ENCODE measurements at places on chromosomes 3 and 15.

- no peak for DNase-seq
Observed at GRCh38 chr3:107221856-107222255, 155.4 kb upstream of the CCDC54 start.

GRCh38 chr3:190117981-190118380 is 2.7 kb downstream of the P3H2 start:
- DNase-seq: no peak

DNA sequence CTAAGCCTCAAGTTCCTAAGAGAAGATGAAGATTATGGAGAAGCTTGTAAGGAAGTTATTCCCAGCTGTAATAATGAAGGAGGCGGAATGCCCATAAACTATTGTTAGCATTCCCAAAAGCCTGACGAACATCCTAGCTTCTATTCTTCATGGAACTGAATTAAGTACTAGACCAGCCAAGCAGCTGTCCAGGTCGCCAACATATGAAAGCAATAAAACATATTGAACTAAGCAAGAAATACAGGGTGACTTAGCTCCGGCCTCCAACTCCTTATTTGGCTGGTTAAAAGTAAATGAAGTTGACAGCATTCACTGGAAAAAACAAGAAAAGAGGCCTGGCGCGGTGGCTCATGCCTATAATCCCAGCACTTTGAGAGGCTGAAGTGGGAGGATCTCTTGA is 174.0 kb upstream of the TPM1 start:
- DNase-seq: no peak

GRCh38 chr3:194130188-194130587 is 5.8 kb upstream of the HES1 start:
- DNase-seq: no peak

DNA sequence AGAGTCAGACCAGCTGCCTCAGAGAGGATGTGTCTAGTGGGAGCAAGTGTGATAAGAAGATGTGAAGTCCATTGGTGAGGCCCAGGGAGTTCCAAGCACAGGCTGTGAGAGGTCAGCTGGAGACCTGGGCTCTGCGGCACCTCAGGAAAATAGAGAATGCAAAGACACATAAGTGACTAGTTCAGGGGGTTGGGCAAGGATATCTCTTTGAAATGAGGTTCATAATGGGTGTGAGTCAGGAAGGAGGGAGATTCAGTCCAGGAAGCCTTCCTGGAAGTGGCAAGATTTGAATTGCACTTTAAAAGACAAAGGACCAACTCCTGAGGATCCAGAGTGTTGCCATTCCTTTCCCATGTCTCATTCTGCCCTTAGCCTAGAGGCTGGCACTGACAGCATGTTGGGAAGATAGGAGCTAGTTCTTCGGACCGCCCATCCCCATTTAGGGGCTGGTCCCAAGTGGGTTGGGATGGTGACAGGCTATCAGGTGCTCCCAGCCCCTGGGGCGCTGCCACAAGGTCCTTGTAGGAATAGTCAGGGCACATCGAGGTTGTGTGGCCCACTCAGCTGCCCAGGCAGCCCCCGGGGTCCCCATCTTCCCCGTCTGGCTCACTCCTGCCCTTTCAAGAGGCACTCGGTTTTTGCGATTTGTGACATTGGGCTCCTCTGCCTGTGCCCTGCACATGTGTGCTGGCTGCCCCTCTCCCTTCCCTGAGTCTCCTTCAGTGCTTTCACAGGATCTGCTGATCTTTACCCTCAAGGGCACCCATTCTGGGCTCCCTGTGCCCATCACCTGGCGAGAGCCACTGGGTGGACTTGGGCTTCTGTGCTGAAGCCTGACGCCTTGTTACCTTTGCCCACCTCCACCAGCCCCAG is 23.7 kb downstream of the ESYT3 start:
- no peak for DNase-seq

- no peak for DNase-seq
Observed at GRCh38 chr15:95603802-95604201, 726.7 kb upstream of the NR2F2 start.

- no peak for DNase-seq
Observed at GRCh38 chr3:141366285-141367037, 1.8 kb upstream of the ZBTB38 start.

DNA sequence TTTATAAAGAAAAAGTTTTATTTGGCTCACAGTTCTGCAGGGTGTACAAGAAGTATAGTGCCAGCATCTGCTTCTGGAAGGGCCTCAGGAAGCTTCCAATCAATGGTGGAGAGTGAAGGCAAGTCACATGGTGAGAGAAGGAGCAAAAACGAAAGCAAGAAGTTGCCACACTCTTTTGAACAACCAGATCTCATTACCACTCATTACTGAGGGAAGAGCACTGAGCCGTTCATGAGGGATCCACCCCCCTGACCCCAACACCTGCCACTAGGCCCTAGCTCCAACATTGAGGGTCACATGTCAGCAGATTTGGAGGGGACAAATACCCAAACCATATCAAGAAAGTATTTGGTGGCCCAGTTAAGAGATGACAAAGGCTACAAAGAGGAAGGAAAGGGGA is 239.3 kb upstream of the UBE2E1 start:
- DNase-seq: no peak

DNA sequence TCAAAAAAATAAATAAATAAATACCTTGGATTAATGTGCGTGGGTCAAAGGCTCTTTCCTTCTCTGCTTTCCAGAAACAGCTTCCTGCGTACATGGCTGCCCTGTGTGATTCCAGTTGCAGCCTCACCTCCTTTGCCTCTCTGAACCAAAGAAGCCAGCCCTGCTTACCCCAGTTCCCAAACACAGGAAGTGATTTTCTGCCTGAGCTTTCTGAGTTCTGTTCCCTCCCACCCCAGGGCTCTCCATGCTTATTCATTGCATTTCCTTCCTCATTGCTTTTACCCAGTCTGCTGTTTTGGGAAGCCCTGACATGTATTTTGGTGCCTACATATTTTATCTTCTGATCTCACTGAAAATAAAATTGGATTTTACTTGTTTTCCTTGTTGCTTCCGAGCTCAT is 15.4 kb downstream of the ZSCAN2 start:
- no peak for DNase-seq

GRCh38 chr15:70058642-70059360 is 38.9 kb downstream of the TLE3 start:
- DNase-seq: no peak

- DNase-seq: no peak
Observed at GRCh38 chr3:127208483-127209100, 15.7 kb downstream of the PRR23E start.

- DNase-seq: no peak
Observed at GRCh38 chr3:133092681-133093080, 54.5 kb downstream of the TMEM108 start.

GRCh38 chr3:76872999-76873398 is 166.9 kb upstream of the ROBO2 start:
- no peak for DNase-seq

DNA sequence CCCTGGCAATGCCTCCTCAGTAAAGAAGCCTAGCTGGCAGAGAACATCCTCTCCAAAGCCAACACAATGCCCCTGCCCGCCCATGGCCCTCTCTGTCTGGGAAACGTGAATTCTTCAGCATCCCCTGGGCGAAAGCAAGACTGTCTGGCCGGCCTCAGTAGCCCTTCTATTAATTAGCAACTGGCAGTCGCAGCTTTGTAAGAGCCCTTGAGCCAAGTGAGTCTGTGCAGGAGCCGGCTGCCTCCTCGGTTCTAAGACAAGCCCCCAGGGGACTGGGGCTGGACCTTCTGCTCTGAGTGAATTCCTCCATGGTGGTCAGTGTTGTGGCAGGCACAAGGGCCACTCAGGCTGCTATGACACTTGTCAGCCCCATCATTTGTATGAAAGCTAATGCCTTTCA is 7.4 kb downstream of the HCN4 start:
- no peak for DNase-seq

DNA sequence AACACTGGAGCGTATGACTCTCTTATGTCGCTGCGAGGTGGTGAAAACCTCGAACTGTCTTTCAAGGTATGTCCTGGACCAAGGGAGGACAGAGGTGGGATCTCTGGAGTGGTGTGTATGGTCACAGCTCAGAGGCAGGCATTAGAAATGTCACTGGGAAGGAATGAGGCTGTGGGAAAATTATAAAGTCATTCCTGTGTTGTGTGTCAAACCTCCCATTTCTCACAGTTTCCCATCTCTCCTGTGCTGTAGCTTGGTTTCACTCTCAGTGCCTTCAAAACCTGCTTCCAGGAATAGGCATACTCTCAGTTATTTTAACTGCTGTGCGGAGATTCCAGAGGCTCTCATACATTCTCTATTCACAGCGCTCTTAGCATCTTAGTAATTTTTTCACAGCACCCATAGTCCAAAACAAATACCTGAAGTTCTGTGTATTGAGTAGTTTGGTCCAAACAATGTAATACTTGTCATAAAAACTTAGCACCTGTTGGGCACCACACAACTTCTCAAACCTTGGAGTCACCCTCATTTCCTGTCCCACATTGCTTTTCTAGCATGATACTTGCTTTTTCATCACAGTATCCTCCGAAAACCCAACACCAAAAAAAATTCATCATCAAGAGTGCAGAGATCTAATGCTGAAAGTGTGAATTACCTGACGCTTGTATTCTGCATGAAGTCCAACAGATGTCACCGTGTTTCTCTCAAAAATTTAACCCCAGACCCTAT is 36.9 kb downstream of the GALNT15 start:
- no peak for DNase-seq

DNA sequence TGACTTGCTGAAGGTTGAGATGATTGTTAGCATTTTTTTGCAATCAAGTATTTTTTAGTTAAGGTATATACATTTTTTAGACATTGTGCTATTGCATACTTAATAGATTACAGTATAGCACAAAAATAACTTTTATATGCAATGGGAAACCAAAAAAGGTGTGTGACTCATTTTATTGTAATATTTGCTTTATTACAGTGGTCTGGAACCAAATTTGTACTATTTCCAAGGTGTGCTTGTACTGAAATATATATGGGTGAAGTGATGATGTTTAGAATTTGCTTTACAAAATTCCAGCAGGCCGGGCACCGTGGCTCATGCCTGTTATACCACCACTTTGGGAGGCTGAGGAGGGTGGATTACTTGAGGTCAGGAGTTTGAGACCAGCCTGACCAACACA is 29.1 kb upstream of the TBC1D23 start:
- no peak for DNase-seq

DNA sequence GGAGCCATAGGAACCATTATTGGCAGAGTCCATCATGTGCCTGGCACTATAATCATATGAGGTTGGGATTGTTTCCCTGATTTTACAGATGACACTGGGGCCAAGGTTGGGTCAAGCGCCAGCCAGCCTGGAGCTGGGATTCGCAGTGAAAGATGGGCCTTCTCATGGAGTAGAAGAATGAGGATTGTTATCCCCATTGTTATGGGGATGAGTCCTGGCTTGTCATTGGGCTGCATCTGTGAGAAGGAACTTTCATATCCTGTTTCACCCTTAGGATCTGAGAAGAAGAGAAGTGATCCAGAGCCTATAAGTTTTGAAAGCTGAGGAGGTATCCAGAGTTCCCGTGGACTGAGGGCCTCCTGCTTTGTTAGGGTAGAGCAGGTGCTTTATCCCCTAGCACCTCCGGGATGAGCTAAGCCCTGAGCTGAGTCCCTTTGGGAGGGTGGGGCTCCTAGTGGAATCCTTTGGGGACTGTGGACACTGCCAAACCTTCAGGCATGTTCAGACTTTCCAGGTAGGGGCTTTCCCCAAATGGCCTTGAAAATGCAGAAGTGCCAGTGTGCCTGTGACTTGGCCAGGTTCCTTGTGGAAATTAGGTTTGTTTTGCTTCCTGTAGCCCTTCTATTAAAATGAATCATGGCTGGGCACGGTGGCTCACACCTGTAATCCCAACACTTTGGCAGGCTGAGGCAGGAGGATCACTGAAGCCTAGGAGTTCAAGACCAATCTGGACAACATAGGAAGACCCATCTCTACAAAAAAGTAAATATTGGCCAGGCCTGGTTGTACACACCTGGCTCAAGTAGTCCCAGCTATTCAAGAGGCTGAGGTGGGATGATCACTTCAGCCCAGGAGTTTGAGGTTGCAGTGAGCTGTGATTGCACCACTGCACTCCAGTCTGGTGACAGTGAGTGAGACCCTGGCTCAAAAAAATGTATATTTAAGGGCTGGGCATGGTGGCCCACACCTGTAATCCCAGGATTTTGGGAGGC is 30.2 kb upstream of the BSN start:
- DNase-seq: no peak

GRCh38 chr3:62615258-62615849 is 242.0 kb upstream of the FEZF2 start:
- no peak for DNase-seq

- DNase-seq: no peak
Observed at GRCh38 chr15:63998489-63998888, 47.8 kb downstream of the DAPK2 start.

DNA sequence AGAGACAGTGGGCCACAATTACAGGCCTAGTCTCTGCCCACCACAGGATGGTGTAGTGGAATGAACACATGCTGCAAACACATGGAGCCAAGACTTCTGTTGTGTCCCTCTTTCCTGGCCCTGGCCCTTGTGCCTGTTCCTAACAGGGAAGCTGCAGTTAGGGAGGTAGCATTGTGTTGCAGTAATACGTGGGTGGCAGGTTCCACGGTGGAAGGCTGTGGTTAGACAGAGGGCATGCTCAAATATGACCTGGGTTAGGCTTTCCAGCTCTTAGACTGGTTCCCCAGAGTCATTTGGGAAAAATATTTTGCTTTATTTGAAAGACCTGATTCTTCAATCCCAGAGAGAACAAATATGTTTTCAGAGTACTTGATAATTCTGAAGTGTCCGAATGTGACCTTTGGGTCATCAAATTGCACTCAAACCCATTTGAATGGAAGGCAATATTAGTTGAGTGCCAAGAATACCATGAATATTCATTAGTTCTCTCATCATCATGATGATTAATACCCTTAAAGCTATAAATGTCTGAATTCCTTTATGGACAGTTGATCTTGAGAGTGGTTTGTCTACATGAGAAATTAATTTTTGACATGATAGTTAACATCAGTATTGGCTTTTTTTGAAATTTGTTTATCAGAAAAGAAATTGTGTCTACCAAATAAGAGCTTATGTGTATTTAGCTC is 28.5 kb downstream of the PLAAT1 start:
- DNase-seq: no peak

DNA sequence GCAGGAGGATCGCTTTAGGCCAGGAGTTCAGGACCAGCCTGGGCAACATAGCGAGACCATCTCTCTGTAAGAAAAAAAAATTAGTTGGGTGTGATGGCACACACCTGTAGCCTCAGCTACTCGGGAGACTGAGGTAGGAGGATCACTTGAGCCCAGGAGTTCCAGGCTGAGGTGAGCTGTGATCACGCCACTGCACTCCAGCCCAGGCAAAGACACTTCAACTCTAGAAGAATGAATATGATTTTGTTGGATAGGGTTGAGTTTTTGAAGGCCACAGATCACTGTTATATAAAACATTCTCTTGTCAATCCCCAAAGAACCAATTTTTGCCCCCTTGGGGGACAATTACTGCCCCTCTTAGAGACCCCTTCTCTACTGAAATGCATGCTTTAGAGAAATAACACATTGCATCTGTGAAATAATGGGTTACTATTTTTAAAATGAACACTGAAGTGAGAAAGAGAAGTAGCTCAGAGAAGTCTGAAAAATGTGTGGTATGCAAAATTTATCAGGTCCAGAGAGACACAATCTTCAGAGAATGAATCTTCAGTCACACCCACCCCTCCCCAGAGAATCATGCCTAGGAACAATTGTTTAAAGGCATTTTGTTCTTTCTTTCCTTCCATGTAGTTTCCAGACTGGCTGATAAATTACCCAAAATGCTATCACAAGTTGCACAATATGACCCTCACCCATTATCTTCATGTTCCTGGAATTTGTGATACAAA is 42.7 kb downstream of the METTL6 start:
- DNase-seq: no peak

Data from stimulated activated CD8-positive, alpha-beta memory T cell treated with anti-CD3 and anti-CD28 coated beads, Interleukin-15, amount 100 ng/mL, for 1 hour (primary cell).